ENCODE measurements at places on chromosomes 7 and 10.

GRCh38 chr10:66572700-66573099 lies 353.1 kb upstream of the LRRTM3 start:
- no peak for DNase-seq

GRCh38 chr7:94069162-94069739 lies 65.1 kb upstream of the BET1 start:
- no peak for DNase-seq

GRCh38 chr10:119750391-119751230 lies 24.8 kb downstream of the INPP5F start:
- DNase-seq = peak; percentile 72

DNA sequence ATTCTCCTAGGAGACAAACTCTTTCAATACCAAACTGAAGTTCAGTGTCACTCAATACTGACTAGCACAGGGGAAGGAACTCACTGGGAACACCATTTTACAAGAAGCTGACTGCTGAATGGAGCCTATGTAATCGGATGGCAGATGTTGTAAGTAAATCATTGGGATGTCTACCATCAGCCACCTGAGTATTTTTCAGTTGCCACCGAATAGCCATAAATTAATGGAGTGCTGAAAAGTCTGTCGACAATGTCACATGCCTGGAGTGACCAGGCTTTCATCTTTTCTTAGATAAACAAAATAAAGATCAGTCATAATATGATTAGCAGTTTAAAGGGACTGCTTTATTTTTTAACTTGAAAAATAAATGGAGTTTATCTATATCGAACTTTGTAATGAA lies 145.9 kb upstream of the SEMA3E start:
- DNase-seq = no peak

- DNase-seq = no peak
These were observed 89.2 kb upstream of the INHBA start for GRCh38 chr7:41792120-41792519.

DNA sequence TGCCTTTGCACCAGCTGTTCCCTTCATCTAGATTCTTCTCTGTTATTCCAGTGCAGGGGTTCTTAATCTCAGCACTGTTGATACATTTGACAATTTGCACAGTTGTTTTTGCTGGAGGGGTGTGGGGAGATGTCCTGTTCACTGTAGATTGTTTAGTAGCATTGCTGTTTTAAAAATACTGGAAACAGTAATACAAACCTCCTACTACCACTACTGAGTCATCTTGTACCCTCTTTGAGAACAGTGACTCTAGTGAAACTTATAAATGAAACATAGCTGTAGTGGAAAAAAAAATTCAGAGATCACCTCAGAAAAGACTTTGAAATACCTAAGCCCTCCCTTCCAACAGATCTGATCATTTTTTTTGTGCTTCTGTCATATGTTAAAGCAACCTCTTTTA lies 154.8 kb upstream of the TMEM196 start:
- DNase-seq = no peak

DNA sequence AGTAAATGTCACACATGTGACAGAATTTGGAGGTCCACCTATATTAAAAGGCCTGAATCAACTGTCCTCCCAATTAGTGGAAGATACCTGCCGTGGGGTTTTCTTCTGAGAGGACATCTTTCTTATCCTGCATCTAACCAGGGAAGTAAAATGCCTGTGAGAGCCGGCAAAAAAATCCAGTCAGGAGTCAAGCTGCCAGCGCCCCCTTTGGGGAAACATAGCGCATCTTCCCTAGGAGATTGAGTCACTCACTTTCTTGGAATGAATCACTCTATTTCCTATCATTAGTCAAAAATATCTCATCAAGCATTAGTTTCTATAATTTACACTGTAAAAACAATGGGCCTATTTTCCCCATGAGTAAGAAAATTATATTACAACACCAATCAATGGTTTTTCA lies 66.4 kb upstream of the ANK3 start:
- DNase-seq = no peak

DNA sequence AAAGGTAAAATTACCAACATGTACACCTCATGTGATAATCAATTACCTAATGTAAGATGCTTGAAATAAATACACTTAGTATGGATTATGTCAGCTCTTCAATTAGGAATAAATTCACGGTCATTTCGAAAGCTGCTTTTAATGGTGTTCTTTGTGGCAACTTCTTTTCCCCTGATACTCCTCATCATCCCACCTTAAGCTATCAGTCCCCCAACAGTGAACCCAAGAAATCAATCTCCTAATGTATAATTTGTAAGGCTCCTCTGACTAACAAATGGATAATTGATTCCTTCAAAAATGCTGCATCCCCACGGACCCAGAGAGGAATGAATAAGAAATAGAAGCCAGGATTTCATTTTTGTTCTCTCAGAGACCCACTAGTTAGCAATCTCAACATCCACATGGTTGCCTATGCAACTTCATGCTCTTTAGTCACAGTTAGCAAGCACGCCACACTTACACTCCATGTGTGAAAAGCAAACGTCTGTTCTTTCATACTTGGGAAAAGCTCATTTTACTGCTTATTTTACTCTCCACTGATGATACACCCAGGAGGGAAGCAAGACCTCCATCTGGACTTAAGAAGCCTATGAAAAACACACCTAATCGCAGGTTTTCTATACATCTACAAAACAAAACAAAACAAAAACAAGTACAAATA lies 70.1 kb downstream of the VPS41 start:
- DNase-seq = no peak

- DNase-seq = no peak
These were observed 79.6 kb downstream of the ZNF777 start for GRCh38 chr7:149381245-149381644.

DNA sequence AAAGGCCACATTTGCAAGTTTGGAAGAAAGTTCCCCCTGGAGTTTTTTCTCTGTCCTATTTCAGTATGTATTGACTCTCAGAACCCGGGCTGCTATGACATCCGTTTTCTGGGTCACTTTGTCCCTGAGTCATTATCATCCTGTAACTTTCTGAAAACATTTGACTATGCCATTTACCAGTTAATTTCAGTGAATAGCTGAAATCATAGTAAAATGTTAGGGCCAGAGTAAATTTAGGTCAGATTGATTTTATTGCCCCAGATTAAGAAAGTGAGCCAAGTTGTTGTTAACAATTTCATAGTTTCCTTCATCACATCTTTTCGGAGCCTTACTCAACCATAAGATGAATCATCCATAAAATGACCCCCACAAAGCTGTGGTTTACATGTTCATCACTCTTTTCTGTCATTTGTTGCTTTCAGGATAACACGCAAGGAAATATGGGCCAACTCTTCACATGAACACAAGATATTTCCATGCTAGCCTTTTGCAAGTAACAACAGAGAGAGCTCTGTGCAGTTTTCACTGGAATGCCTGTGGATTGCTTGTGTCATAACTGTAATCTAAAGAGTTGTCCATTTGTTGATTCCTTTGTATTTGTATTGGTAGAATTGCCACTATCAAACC lies 3.9 kb upstream of the MACC1 start:
- no peak for DNase-seq

DNA sequence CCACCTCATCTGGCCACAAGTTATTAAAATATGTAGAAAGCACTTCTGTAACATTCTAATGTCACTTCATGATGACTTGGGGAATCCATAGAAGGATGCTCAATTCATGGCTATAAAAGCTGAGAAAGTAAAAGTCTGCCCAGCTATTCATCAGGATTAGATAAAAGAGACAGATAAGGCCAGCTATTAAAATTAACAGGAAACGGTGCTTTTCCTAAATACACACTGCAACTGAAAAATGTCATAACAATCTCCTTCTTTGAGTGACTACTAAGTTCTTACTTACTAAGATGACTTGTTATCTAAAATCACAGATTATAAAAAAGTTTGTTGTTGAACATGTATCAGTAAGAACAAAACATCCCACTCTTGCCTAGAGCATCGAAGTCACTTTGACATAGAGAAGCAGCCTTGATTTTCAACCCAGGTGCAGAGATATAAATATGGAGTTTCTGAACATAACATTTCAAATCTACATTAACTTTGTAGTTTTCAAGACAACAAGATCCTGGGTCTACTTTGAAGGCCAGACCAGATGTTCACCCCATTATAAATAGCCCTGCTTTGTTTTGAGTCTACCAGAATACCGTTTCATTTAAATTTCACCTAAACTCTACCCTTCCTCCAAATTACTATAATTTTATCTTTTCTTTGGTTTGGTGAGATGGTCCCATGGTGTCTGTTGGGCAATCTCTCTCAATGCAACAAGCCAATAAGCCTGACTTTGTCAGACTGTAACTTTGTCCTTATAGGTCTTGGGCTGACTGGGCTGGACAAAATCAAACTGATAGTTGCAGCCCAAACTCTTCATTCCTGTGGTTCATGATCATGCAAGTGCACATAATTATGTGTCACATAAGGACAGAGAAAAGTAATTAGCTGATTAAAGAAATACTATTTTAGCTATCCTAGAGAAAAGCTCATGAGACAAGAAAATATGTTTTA lies 24.0 kb downstream of the HYCC1 start:
- DNase-seq = no peak

DNA sequence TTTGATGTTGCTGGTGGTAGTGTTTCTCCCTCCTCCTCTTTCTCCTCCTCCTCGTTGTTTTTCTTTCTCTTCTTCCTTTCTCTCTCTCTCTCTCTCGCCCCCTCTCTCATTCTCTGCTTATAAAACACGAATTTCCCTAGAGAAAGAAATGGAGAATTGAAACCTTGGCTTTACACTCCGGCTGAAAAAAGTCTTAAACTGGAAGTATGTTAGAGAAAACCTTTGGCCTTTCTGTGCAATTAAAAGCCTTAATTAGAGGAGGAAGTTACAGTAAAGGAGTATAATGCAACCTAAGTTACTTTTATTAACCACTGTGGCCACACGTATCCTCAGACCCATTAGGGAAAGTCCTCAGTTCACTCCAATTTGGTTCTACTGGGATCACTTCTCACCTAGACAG lies 501.7 kb upstream of the SORCS1 start:
- DNase-seq = no peak

GRCh38 chr7:123070702-123071286 lies 75.3 kb upstream of the TAS2R16 start:
- DNase-seq = no peak

DNA sequence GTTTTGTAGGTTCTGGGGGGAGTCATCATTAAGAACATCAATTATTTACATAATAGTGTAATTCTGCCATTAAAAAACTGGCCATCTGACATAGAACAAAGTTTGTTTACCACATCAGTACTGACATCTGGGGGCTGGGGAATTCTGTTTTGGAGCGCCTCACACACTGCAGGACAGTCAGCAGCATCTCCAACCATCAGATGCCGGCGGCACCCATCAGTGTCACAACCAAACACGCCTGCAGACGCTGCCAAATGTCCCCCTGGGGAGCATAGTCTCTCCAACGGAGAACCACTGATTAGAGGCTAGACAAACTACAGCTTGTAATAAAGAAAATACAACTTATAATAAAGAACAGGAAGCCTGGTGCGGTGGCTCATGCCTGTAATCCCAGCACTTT lies 26.0 kb downstream of the GNA12 start:
- no peak for DNase-seq

- peak; percentile 46 for DNase-seq
These were observed 525.7 kb downstream of the KCNMA1 start for GRCh38 chr10:77111611-77112550.

DNA sequence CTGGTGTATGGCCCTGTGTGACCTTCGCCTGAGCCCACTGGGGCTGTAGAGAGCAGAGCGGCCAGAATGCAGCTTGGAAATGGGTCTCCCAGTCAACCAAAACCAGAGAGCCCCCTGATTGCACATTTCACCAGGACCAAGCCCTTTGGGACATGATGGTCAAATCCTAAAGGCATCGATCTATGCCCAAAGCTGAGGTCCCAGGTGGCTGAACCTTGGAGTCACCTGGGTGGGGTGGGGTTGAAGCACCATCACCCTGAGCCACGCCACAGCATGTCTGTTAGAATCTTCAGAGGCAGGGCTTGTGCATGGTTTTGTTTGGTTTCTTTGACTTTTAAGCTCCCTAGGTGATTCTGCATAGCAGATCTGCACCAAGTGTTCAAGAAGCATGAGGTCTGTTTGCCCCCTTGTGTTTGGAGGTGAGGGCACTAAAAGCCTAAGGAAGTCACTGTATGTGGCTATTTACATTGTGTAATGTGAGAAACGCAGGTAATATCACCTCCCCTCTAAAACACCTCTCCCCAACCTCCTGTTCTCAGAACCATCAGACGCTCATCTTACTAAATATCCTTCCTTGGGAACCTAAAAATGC lies 9.6 kb downstream of the PKD1L1 start:
- no peak for DNase-seq

DNA sequence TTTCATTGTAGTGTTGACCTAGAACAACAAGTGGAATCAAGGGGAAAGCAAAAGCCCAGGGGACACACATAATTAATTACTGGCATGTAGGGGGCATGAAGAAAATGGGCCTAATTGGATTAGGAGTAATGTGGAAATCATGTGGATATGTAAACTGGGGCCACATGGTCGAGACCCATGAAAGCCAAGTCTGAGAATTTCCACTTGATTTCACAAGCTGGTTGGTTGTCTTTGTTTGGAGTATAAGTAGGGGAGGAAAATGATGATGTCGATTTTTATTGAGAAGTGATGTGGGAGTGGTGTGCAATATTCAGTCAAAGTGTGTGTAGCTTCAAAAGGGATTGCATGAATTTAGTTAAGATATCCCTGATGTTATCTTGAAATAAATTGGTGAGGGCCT lies 131.8 kb downstream of the LRRC4 start:
- no peak for DNase-seq

- peak; percentile 98 for DNase-seq
These were observed at the start of gene IFRD1 for GRCh38 chr7:112449902-112450806. Gene IFRD1 (plus strand): TSS chr7:112450460. CDS start chr7:112450689, 229 bp downstream.

DNA sequence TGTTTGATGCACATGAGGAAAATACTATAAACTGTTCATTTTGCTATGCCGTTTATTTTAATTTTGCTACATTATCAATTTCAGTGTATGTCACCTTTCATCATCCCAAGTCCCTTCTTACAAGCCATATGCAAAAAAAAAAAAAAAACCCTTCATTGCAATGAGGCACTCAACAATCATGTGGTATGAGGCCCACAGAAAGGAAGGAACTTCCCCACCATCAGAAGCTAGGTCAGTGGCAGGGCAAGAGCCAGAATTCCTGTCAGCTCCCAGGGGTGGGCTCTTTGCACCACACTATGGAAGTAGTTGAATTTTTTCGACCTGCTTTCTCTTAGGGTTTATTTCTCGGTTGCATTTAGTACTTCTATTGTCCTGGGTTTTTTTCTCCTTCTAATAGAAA lies 75.4 kb downstream of the NOC3L start:
- no peak for DNase-seq

- DNase-seq = no peak
These were observed 43.7 kb downstream of the HIF1AN start for GRCh38 chr10:100579261-100580090.

DNA sequence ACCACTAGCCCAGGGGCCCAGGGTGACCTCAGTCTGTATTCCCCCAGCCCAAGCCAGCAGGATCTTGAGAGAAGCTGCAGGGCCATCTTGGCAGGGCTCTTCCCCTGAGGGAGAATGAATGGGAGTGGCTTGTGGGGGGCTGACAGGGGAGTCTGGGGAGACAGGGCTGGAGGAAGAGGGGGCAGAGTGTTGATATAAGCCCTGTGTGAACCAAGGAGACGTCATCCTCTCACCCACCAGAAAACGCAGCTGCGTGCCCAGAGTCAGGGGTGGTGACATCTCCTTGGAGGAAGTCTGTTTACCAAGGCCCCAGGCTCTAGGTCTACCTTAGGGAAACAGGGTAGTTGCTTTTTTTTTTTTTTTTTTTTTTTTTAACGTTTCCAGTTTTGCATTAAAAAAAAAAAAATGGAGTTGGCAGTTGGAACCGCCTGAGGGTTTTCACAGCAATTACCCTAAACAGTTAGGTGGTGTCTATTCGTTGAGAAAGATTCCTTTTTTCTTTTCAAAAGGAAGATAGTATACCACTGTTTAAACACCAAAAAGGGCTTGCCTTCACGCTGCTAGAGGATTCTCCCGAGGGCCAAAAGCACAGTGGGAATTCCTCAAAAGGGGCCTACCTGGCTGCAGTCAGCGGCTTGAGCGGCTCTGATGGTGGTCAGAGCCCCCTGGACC lies 113.8 kb downstream of the PRPF18 start:
- DNase-seq = no peak

Data from left hindlimb (tissue), 1 donor.